ENCODE measurements at places on chromosomes 1 and 21. TPM values are rescaled to one million over a fixed set of nuclear protein-coding genes. Genes with fewer than 3 reads are reported as not detected.

The CFHR5 gene
- total RNA-seq, result 0.77 TPM

The SLC45A1 gene
- 0.24 TPM for total RNA-seq

The CR2 gene
- total RNA-seq, result 0.17 TPM

The ST6GALNAC5 gene
- 3.6 TPM for total RNA-seq

The RAB25 gene
- 77.9 TPM for total RNA-seq

The AMY2A gene
- total RNA-seq, result not detected

The TRIM17 gene
- 2.4 TPM for total RNA-seq

The BMP8B gene
- total RNA-seq, result 5.5 TPM

The ITLN2 gene
- 1.3 TPM for total RNA-seq

The S100A1 gene
- total RNA-seq, result 2.7 TPM

The RAB13 gene
- 39.6 TPM for total RNA-seq

- H3K4me3 ChIP-seq, result no peak overlapping the region
- H3K27ac ChIP-seq, result no peak overlapping the region
- H3K27me3 ChIP-seq, result no peaks in the 10 kb centered on the region
- no peak for DNase-seq
- peaks cover 8% of the 10 kb centered on the region for H3K4me1 ChIP-seq
These were observed 5.6 kb downstream of the ELK4 start for GRCh38 chr1:205626216-205626615.

GRCh38 chr1:53617382-53617781 lies 121.6 kb downstream of the GLIS1 start:
- no peaks in the 10 kb centered on the region for H3K4me1 ChIP-seq
- H3K27ac ChIP-seq, result no peak overlapping the region
- DNase-seq, result no peak
- no peak overlapping the region for H3K4me3 ChIP-seq
- H3K36me3 ChIP-seq, result no peaks in the 10 kb centered on the region

- no peaks in the 10 kb centered on the region for H3K36me3 ChIP-seq
- no peak overlapping the region for H3K27ac ChIP-seq
- no peaks in the 10 kb centered on the region for H3K27me3 ChIP-seq
- no peak overlapping the region for H3K4me3 ChIP-seq
- no peak for DNase-seq
These were observed 12.7 kb downstream of the CD58 start for GRCh38 chr1:116558140-116558549.

DNA sequence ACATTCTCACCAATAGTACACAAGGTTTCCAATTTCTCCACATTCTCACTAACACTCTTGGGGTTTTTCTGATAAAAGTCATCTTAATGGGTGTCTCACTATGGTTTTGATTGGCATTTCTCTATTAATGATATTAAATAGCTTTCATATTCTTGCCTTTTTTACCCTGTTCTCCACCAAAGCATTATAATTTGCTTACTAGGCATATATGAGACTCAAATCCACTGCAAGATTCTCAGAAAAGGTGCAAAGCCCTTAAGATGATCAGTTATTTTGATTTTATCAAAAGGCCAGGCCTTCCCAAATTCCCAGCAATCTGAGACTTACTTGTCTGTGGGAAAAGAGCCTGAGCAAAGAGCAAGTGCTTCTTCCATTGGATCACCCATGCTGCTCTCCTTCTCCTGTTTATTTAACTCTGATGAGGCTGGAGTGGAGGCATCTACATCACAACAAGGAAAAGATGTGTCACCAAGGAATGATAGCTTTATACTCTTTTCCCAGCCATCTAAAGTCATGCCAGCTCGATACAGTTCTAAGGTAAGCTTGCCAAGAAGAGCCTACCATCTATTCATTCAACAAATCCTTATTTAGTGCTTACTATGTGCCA lies 24.6 kb downstream of the CLSPN start:
- DNase-seq, result no peak
- H3K4me1 ChIP-seq, result no peaks in the 10 kb centered on the region
- H3K27me3 ChIP-seq, result no peaks in the 10 kb centered on the region
- no peaks in the 10 kb centered on the region for H3K36me3 ChIP-seq

- H3K27me3 ChIP-seq, result peaks cover 4% of the 10 kb centered on the region
- H3K4me1 ChIP-seq, result no peaks in the 10 kb centered on the region
- no peak for DNase-seq
- H3K36me3 ChIP-seq, result no peaks in the 10 kb centered on the region
These were observed 4.5 kb upstream of the NFASC start for GRCh38 chr1:204866051-204866596.

- DNase-seq, result peak; percentile 19
- no peaks in the 10 kb centered on the region for H3K27me3 ChIP-seq
- no peak overlapping the region for H3K27ac ChIP-seq
- H3K36me3 ChIP-seq, result no peaks in the 10 kb centered on the region
- peaks cover 9% of the 10 kb centered on the region for H3K4me1 ChIP-seq
These were observed 70.4 kb upstream of the UBE2U start for GRCh38 chr1:64133036-64133435.

GRCh38 chr1:50453266-50453665 lies 30.0 kb upstream of the DMRTA2 start:
- H3K36me3 ChIP-seq, result no peaks in the 10 kb centered on the region
- H3K27ac ChIP-seq, result no peak overlapping the region
- no peak overlapping the region for H3K4me3 ChIP-seq

GRCh38 chr1:230011333-230012092 lies 55.5 kb upstream of the GALNT2 start:
- no peaks in the 10 kb centered on the region for H3K36me3 ChIP-seq
- H3K27ac ChIP-seq, result no peak overlapping the region
- H3K27me3 ChIP-seq, result no peaks in the 10 kb centered on the region
- no peak overlapping the region for H3K4me3 ChIP-seq

GRCh38 chr1:110233861-110234260 lies 23.7 kb downstream of the KCNC4 start:
- H3K27ac ChIP-seq, result no peak overlapping the region
- peaks cover 12% of the 10 kb centered on the region for H3K4me1 ChIP-seq
- H3K27me3 ChIP-seq, result no peaks in the 10 kb centered on the region
- H3K36me3 ChIP-seq, result no peaks in the 10 kb centered on the region
- H3K4me3 ChIP-seq, result no peak overlapping the region

GRCh38 chr1:239723776-239724367 lies 337.5 kb downstream of the CHRM3 start:
- H3K27me3 ChIP-seq, result no peaks in the 10 kb centered on the region
- no peaks in the 10 kb centered on the region for H3K36me3 ChIP-seq
- no peaks in the 10 kb centered on the region for H3K4me1 ChIP-seq
- H3K4me3 ChIP-seq, result no peak overlapping the region

DNA sequence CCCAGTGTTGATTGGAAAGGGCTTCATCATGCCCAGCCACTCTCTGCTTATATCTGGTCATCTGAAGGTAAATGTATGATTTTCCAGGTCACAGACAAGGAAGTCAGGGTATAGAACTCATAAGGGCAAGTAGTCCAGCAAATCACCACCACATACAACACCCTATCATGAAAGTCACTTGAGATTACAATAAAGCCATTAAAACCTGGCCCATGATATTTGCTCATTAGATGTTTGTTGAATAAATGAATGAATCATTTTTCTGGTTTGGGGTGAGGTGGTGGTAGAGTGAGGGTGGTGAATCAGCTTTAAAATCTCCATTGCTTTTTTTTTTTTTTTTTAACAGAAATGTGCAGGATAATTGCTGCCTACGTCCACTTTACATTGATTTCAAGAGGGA lies 91.9 kb downstream of the TGFB2 start:
- H3K27me3 ChIP-seq, result no peaks in the 10 kb centered on the region
- no peak for DNase-seq
- H3K4me3 ChIP-seq, result no peak overlapping the region
- H3K4me1 ChIP-seq, result no peaks in the 10 kb centered on the region
- no peaks in the 10 kb centered on the region for H3K36me3 ChIP-seq

- DNase-seq, result peak; percentile 74
- no peaks in the 10 kb centered on the region for H3K4me1 ChIP-seq
These were observed 8.1 kb upstream of the TMEM183A start for GRCh38 chr1:202998836-202999750.
